ENCODE measurements at places on chromosomes 3 and 15.

DNA sequence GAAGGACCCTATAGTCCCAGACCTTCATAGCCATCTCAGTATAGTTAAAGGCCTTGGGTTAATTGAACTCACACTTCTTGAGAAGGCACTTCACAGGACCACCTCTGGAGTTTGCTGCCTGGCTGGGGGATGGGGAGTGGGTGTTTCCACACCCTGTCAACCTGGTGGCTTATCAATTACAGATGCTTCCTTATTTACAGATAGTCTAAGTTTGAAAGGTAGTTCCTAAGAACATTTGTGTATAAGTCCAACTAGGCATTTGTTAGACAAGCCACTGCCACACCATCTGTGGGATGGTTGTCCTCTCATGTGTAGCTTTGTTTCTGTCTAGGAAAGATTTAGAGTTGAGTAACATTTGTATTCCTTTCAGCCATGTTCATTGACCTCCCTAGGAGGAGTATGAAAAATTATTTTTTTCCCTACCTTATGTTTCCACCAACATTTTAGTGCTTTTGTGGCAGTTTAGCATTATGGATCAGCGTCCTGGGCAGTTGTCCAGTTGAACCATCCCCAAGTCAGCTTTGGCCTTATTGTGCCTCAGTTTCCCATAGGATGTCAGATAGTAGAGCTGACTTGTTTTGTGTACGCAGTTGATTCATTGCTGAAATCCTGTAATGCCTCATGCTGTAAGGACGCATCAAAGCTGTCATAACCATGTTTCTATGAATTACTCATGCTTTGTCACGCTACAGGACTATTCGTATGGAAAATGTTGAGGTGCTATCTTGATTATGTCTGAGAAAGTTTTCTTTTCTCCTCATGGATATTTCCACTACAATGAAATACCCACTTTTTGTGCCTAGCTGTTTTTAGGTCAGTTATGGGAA, 21.2 kb upstream of the SIAH2 start:
- no peak for DNase-seq

DNA sequence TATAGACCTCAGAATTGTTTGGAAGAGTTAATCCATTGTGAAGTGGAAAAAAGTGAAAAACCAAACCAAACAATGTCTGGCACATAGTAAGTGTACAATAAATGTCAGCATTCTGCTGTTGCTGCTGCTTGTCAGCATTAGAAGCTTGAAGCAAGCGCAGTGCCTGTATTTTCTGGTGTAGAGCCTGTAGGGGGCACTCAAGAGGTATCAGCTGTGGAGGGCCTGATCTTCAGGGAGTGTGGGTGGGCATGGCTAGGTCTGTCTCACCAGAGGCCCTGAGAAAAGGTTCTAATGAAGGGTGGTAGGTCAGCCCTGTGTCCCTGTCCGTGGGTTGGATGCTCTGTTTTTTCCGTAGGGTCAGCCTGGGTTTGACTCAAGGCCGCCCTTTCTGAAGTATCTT, 3.6 kb downstream of the ADAMTSL3 start:
- DNase-seq, result no peak

DNA sequence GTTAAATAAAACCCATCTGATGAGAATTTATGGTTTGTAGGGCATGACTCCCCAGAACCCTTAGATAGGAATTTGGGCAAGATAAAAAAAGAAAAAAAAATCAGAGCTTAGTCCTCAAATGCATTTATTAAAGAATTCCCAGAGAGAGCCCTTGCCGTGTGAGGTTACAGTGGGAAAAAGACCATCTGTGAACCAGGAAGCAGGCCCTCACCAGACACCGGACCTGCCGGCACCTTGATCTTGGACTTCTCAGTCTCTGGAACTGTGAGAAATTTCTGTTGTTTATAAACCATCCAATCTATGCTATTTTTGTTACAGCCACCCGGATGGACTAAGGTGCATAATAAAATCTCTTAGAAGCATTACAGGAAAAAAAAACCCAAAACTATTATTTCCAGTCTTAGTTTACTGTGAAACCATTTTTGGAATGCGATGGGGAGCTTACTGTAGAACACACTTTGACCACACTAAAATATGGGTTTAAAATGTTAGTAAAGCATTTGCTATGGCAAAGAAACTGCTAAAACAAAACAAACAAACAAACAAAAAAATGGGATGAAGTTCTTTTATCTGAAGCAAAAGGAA, 72.2 kb downstream of the LEKR1 start:
- no peak for DNase-seq

- no peak for DNase-seq
Observed at GRCh38 chr3:154799800-154800199, 280.3 kb upstream of the MME start.

DNA sequence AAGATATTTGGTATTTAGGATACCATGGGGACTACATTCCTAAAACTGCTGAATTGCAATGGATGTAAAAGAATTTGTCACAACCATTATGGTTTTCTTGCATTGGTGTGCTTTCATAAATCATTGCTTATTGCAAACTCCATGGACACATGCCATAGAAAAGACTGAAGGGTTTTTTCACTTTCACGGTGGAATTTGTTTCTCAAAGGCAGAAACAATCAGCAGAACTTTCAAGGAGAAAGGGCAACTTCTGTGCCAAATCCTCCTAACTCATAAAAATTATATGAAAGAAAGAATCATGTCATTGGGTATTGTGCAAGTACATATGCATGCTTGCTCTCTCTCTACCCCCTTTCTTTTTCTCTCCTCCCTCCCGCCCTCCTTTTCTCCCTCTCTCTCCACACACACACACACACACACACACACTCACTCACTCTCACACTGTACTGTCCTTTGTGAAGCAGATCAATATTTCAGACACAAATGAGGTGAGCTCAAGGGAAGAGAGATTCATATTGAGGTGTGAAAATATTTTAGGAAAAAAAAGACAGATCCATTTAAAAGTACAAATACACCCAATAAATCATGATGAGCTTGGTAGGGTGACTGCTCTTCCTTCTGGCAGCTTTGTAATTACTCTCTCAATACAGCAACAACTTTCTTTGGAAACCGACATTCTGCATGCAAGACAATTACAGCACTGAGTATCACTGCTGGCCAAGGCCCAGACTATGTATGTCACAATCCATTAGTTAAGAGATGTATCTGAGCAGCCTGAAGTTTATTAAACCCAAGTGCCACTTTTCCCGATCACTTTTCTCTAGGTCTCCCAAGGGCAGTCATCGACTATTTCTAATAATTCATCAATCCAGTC, 492.6 kb downstream of the TUSC7 start:
- DNase-seq, result no peak

DNA sequence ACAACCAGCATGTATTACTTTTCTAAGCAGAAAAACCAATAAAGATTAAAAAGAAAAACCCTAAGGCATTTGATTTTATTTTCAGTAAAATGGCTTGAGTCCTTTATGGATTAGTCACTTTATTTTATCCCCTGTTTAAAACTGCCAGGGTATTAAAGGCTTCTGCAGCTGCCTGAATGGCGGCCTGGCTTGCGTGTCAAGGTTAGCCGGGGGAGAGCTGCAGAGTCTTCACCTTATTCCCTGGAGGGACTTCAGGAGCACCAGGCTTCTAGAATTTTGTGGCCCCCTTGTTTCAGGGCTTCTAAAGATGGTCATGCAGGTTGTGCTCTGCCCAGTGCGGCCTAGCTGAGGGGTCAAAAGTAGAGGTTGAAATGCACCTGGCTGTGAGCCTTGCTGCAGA, 58.0 kb upstream of the ICE2 start:
- no peak for DNase-seq

GRCh38 chr3:132536442-132537153, 60.5 kb upstream of the ACKR4 start:
- no peak for DNase-seq
